Fibroblast of skin of right quadriceps (primary cell): ENCODE measurements at places on chromosomes 16 and 17.

GRCh38 chr17:67246653-67247415 lies 1.8 kb upstream of the HELZ start:
- DNase-seq = peak; percentile 40

- peak; percentile 9 for DNase-seq
Measured at GRCh38 chr16:53852678-53853077, 148.7 kb downstream of the FTO start.

- DNase-seq = no peak
Measured at GRCh38 chr16:27729516-27730304, 179.8 kb downstream of the KATNIP start.

DNA sequence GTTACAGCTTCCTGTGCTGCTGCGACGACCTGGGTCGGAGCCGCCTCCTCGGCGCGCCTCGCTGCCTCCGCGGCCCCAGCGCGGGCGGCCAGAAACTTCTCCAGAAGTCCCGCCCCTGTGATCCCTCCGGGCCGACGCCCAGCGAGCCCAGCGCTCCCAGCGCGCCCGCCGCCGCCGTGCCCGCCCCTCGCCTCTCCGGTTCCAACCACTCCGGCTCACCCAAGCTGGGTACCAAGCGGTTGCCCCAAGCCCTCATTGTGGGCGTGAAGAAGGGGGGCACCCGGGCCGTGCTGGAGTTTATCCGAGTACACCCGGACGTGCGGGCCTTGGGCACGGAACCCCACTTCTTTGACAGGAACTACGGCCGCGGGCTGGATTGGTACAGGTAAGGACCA lies 746 bp downstream of the HS3ST2 start:
- DNase-seq = no peak
